Fibroblast of lung (primary cell): ENCODE measurements at places on chromosomes 3 and 15. TPM values are rescaled to one million over a fixed set of nuclear protein-coding genes. Genes with fewer than 3 reads are reported as not detected.

- no peak for DNase-seq
Observed at GRCh38 chr15:48292458-48292857, 38.8 kb upstream of the DUT start.

DNA sequence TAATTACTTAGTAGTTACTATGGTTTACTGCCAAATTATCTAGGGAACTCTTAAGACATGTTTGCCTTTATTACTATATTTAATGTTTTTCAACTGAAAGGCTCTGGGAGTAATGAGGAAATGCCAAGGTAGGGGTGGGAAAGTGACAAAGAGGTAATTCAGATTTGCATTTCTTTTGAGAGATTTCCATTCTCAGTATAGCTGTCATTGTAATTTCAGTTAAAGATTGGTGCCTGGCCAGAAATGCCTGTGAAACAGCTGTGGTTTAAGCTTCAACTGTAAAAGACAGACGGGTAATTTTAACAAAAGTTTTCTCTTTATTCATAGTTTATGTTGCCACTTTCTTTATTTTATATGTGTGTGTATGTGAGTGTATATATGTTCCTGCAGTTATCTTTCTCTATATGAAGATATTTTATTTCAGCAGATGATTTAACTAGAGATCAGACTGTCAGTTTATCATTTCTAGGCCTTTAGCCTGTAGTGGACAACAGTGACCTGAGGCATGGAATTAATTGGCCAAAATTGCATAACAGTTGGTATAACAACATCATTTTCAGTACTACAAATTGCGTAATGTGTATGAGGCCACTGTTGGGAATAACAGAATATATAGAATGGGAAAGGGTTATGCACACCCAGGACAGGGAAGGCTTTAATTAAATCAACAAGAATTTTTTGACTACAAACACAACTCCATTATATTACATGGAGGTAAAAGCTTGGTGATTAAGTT lies 119.0 kb downstream of the BBX start:
- no peak for DNase-seq

The GOLGA8O gene
- 0.77 and 0.99 TPM in 2 replicates for total RNA-seq

The SAXO2 gene
- total RNA-seq = 0.66 and 1.8 TPM in 2 replicates

GRCh38 chr3:105254154-105254553 lies 112.6 kb upstream of the ALCAM start:
- DNase-seq = no peak

The SLC26A6 gene
- total RNA-seq = 32.9 and 36.3 TPM in 2 replicates

- DNase-seq = no peak
Observed at GRCh38 chr3:164278550-164278949, 799.7 kb downstream of the SI start.

- no peak for DNase-seq
Observed at GRCh38 chr3:191123946-191124345, 75.1 kb upstream of the OSTN start.

- DNase-seq = peak; percentile 71
Observed at GRCh38 chr15:99707473-99708270, 25.6 kb downstream of the LYSMD4 start.

The BCHE gene
- total RNA-seq = 29.0 and 34.7 TPM in 2 replicates

The VEPH1 gene
- total RNA-seq = 21.1 and 34.7 TPM in 2 replicates

The NR1I2 gene
- under 0.01 TPM in 1 of 2 replicates, not detected in the other for total RNA-seq

DNA sequence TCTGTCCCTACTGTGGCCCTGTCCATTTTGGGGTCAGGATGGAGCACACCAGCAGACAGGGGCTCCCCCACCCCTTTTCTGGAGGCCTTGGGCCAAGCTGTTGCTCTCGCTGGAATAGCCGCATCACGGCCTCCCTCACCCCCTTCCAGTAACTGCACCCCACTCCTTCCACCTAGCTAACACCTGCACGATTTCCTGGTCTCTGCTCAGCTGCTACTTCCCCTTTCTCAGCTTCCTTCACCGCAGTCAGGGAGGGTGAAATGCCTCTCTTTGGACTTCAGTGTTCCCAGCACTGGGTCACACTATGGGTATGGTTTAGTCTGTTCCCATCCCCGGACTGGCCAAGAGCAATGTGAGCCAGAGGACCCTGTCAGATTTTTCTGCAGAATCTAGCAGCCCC lies 400.2 kb downstream of the MCTP2 start:
- no peak for DNase-seq

The B3GALNT1 gene
- 13.1 and 15.9 TPM in 2 replicates for total RNA-seq

The CHAC1 gene
- 33.1 and 62.6 TPM in 2 replicates for total RNA-seq

The CPNE9 gene
- total RNA-seq = under 0.01 TPM in 1 of 2 replicates, not detected in the other

The CMTM6 gene
- 72.4 and 74.1 TPM in 2 replicates for total RNA-seq

DNA sequence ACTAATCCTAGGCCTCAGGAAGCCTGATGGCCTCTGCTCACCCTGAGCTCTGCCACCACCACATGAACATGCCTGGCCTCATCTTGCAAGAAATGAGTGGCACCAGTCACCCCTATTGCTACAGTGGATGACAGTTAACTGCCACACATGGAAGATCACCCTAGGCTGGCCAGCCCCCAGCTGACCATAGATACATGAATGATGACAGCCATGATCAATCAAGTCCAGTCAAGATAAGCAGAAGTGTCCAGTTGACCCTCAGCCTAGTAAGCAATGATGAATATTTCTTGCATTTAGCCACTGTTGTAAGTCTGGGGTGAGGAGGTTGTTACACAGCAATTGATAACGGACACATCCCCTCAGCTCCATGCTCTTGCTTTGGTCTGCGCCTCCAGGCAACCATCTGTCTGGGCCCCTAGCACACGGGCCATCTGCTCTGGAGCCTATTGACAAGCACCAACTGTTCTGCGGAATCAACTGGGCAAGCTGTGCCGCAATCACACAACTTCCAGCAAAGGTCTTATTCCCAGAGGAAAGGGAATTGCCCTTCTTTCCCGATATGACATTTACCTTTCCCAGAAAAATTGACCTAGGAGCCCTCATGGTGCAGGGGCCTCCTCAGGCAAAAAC lies 2.2 kb upstream of the LYZL4 start:
- DNase-seq = no peak

GRCh38 chr15:65512807-65513416 lies 4.6 kb downstream of the DPP8 start:
- DNase-seq = peak; percentile 67

The COMMD2 gene
- 28.0 and 28.6 TPM in 2 replicates for total RNA-seq

The SLC12A1 gene
- total RNA-seq = not detected in 2 replicates

DNA sequence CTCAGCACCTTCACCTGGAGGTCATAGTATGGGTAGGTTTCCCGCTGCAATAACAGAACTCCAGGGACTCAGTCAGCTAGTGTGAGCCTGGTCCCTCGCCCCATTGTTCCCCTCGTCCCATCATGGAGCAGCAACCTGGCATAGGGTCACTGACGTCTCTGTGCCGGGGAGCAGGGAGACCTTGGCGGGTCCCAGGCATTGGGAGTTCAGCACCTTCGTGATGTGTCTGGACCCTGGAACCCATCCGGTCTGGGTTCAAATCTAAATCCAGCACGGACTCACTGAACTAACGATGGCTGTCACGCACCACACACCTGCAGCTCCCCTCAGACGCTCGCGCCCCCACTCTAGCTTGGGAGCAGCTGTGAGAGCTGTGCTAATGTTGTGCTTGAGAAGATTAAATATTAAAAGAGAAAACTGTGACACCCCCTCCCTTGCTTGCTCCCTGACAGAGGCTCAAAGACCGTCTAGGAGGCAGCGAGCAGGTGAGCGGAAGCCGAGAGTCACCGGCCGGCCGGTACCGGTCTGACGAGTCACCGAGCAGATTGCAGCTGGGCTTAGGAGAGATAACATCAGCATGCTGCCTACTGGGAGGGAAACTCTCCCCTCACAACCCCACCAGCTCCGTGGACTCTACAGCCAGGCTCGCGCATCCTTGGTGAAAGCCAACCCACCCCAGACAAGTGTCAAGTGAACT lies 742 bp downstream of the PLA2G4F start:
- no peak for DNase-seq

The LRRC31 gene
- not detected in 2 replicates for total RNA-seq

DNA sequence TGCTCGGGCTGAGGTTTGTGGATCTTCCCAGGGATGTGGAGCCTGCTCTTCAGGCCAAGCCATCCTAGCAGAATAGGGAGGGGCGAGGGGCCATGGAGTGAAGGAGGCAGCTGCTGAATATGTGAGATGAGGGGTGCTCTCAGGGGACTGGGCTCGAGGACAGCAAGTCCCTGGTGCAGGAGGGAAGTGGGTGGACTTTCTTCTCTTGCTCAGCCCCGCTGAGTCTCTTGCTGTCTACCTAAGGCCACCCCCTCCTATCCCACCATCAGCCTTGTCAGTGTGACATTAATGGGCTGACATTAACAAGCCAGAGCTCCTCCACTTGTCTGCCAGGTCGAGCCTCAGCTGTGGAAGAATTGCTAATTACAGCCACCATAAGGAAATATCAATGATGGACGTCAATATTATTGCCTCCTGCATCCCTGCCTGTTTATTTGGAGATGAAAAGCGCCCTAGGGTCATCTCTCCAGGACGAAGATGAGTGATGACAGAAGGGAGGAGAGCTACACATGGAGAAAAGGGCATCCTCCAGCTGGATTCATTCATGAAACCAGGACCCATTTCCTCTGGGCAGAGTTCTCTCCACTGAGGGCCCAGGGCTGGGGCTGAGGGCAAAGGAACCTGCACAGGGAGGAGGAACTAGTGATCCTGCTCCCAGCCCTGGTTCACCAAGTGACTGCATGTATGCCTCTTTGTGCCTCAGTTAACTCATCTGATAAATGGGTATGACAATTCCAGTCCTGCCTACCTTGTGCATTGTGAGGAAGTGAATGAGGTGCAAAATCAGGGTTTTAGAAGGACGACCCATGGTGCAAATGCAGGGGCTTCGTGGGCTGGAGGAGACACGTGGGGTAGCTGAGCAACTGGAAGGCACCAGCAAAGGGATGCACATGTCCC lies 34.9 kb upstream of the LINGO1 start:
- DNase-seq = no peak

DNA sequence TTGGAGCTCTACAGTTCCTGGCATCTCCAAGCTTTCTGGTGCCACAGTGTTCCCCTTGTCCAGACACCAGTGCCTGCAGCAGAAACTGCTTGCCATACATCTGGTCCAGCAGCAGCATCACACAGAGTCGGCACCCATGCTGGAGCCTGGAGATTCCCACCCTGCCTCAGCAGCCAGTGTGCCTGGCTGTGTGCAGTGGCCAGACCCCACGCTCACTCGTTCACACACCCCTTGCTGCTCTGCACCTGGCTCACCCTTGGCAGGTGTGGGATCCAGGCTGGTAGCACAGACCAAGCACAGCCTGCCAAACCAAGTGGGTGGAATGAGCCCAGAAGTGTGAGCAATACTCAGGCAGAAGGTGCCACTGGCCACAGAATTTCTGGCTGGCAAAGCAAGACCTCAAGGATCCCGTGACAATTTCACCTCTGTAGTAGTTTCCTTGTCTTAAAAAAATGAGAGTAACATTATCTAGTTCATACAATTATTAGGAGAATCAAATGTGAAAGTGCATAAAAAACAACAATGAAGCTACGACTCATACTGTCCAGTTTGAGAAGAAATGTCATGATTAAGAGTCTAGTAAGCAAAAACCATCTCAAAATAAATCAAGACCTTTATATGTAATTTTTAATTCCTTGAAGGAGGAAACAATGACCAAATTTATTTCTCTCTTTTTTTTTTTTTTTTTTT lies 22.9 kb upstream of the ZBED2 start:
- no peak for DNase-seq

- no peak for DNase-seq
Observed at GRCh38 chr15:91357486-91357885, 257.4 kb downstream of the SV2B start.

DNA sequence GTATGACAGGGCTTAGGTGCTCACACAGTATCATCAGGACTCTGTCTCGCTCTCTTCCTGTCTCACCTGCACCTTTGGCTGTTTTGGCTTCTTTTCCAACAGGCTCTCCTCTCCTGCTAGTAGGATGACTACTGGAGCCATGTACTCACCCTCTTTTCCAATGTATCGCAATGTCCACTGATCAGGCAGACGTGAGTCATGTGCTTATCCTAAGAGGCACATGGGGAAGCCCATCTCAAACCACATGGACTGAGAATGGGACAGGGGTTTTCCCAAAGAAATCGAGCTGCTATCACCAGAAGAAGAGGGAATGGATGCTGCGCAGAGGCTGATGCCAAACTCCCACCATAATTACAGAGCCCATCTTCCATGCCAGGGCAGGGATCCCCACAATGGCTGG lies 180.6 kb downstream of the IL5RA start:
- no peak for DNase-seq

DNA sequence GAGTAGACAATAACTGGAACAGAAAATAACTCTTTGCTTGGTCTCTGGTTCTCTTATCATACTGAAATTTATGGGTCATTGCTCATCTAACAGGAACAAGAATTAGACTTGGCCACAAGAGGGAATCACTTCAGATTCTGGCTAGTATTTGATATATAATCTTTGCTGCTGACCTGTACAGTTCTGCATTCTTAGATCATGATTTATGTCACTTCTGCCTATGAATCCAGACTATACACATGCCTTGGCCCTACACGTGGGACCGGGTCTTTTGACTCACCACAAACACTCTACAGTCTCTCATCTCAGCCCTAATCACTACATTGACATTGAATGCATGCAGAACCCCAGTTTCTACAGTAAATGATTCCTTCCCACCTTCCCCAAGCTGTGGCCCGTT lies 162.5 kb upstream of the SOX2 start:
- no peak for DNase-seq

- no peak for DNase-seq
Observed at GRCh38 chr3:161644891-161645635, 148.5 kb downstream of the OTOL1 start.

- peak; percentile 67 for DNase-seq
Observed at GRCh38 chr3:14175383-14176037, 2.9 kb downstream of the XPC start.

- peak; percentile 13 for DNase-seq
Observed at GRCh38 chr3:64264501-64265109, 39.3 kb upstream of the PRICKLE2 start.

DNA sequence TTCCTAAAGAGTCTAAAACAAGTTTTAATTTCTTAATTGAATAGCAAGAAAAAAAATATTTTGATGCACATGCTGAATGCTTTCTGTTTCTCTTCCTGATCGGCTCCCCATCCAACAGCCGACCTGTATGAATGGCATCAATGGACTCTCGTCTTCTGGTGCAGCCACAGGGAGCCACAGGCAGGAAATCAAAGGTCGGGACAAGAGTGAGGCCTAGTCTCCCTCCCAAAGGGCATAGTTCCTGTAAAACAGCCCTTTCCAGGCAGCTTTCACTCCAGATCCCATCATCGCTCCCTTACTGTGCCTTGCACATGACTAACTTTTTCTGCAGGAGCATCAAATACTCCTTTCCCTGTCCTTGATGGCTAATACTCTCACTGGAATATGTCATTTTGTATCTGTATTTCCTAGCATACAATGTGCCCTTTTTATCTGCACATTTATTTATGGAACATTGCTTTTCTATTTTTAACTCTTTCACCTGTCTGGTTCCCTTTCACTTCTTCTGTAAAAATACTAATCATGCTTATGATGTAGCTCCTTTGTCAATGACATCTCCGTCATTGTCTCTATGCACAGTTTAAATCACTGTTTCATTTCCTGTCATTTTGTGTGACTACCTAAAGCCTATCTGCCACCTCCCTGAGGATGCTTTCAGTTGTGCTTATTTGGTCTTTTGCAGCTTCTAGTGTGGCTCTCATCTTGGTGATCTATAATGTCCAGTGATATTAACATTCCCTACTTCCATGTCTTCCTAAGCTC lies 326.2 kb downstream of the CTNNB1 start:
- no peak for DNase-seq

- no peak for DNase-seq
Observed at GRCh38 chr3:13219902-13220296, 146.7 kb upstream of the IQSEC1 start.

- no peak for DNase-seq
Observed at GRCh38 chr3:185089343-185089742, 63.5 kb downstream of the C3orf70 start.
